ENCODE measurements at places on chromosomes 6 and 20. TPM values are rescaled to one million over a fixed set of nuclear protein-coding genes. Genes with fewer than 3 reads are reported as not detected.

The PRR18 gene
- total RNA-seq: not detected

The ATF6B gene
- total RNA-seq: 132 TPM

DNA sequence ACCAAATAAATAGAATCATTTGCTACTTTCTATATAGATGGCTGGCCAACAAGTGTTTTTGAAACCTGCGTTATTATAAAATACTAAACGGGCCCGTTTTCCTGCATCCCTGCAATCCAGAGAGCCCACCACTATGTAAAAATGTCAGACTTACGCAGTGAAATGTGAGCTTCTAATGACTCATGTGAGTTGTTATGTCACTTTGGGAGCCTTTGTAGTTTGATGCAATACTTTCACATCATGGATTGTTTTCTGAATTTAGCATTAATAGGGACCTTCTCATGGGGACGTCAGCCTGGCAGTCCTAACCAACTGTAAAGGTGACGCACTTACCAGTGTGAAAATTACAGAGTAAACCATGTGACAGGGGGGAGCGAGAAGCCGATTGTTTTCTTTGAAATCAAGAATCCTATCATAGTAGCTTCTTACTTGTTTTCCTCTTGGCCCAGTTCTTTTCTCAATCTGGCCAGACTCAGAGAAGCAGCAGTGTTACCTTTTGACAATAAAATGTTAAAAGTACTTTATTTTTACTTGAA lies 75.3 kb downstream of the SSR1 start:
- H3K36me3 ChIP-seq: no peaks in the 10 kb centered on the region
- H3K4me3 ChIP-seq: no peak overlapping the region

- H3K4me1 ChIP-seq: no peaks in the 10 kb centered on the region
- H3K36me3 ChIP-seq: no peaks in the 10 kb centered on the region
Measured at GRCh38 chr6:158543606-158544185, 16.2 kb upstream of the TMEM181 start.

- H3K4me3 ChIP-seq: no peak overlapping the region
- DNase-seq: no peak
- H3K36me3 ChIP-seq: no peaks in the 10 kb centered on the region
- H3K27me3 ChIP-seq: no peaks in the 10 kb centered on the region
- peaks cover 6% of the 10 kb centered on the region for H3K4me1 ChIP-seq
Measured at GRCh38 chr20:24138196-24138857, 149.7 kb upstream of the GGTLC1 start.

- no peaks in the 10 kb centered on the region for H3K4me1 ChIP-seq
- no peak overlapping the region for H3K27ac ChIP-seq
- DNase-seq: no peak
- no peak overlapping the region for H3K4me3 ChIP-seq
- H3K36me3 ChIP-seq: no peaks in the 10 kb centered on the region
- no peaks in the 10 kb centered on the region for H3K27me3 ChIP-seq
Measured at GRCh38 chr6:169905041-169905807, 153.8 kb downstream of the ERMARD start.

- no peaks in the 10 kb centered on the region for H3K27me3 ChIP-seq
- no peak overlapping the region for H3K4me3 ChIP-seq
- H3K27ac ChIP-seq: no peak overlapping the region
- no peak for DNase-seq
- no peaks in the 10 kb centered on the region for H3K36me3 ChIP-seq
Measured at GRCh38 chr6:156507656-156508055, 269.5 kb upstream of the ARID1B start.

- H3K4me3 ChIP-seq: no peak overlapping the region
- H3K4me1 ChIP-seq: no peaks in the 10 kb centered on the region
- H3K27ac ChIP-seq: no peak overlapping the region
- no peaks in the 10 kb centered on the region for H3K36me3 ChIP-seq
Measured at GRCh38 chr6:130457605-130458004, 91.8 kb downstream of the TMEM200A start.

- H3K36me3 ChIP-seq: no peaks in the 10 kb centered on the region
- DNase-seq: no peak
- no peaks in the 10 kb centered on the region for H3K27me3 ChIP-seq
- no peaks in the 10 kb centered on the region for H3K4me1 ChIP-seq
- no peak overlapping the region for H3K27ac ChIP-seq
- H3K4me3 ChIP-seq: no peak overlapping the region
Measured at GRCh38 chr6:4192173-4192572, 56.8 kb upstream of the ECI2 start.

DNA sequence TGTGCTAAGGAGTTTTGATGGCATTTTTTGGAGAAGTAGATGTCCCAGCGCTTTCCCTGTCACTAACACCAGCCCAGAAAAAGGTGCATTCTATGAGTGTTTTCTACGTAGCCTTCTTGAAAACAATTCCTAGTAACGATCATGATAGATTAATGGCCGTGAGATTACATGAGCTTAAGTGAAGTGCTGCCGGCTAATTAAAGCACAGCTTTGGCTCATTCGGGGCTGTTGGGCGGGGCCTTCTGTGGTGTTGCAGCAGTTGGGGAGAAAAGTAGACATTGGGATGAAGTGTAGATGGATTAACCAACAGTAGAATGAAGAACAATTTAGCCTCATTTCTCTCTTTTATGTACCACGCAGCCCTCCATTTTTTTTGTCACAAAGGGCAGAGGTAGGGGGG lies 20.8 kb upstream of the TRAF3IP2 start:
- no peaks in the 10 kb centered on the region for H3K36me3 ChIP-seq
- no peak overlapping the region for H3K4me3 ChIP-seq
- H3K4me1 ChIP-seq: no peaks in the 10 kb centered on the region
- DNase-seq: no peak

DNA sequence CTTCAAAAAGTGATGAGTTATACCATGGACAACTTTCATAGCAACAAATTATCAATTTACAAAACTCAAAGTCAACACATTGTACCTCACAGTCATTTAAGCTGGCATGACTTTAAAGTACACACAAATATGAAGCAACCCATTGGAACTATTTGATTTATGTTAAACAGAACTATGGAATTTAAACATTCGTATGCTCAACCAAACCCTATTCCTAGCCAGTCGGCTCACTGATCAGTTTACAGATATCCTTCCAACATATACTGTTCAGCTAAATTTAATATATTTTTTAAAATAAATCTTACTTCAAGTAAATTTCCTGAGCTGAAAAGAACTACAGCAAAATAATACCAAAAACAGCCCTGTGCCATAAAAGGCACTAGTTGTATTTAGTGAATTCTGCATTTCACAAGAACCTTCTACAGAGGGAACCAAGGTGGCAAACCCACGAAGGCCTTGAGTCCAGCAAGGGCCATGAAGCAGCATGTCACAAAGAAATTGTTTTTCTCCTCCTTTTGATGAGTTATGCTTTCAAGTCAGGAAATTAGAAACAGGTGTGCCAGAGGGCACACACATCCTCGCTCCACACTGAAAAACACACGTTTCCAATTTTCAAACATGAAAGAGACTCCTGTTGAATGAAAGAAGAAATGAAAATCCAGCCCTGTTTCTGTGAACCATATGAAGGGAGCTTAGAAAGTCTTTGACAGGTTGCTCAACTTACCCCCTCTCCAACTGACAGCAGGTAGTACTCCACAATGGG lies 122.8 kb downstream of the TASP1 start:
- H3K27me3 ChIP-seq: no peaks in the 10 kb centered on the region
- no peaks in the 10 kb centered on the region for H3K4me1 ChIP-seq
- H3K36me3 ChIP-seq: no peaks in the 10 kb centered on the region
- no peak overlapping the region for H3K4me3 ChIP-seq
- H3K27ac ChIP-seq: no peak overlapping the region

- H3K27ac ChIP-seq: no peak overlapping the region
- no peak for DNase-seq
- H3K4me3 ChIP-seq: no peak overlapping the region
- no peaks in the 10 kb centered on the region for H3K27me3 ChIP-seq
- no peaks in the 10 kb centered on the region for H3K4me1 ChIP-seq
Measured at GRCh38 chr6:100202417-100203194, 208.6 kb upstream of the MCHR2 start.

DNA sequence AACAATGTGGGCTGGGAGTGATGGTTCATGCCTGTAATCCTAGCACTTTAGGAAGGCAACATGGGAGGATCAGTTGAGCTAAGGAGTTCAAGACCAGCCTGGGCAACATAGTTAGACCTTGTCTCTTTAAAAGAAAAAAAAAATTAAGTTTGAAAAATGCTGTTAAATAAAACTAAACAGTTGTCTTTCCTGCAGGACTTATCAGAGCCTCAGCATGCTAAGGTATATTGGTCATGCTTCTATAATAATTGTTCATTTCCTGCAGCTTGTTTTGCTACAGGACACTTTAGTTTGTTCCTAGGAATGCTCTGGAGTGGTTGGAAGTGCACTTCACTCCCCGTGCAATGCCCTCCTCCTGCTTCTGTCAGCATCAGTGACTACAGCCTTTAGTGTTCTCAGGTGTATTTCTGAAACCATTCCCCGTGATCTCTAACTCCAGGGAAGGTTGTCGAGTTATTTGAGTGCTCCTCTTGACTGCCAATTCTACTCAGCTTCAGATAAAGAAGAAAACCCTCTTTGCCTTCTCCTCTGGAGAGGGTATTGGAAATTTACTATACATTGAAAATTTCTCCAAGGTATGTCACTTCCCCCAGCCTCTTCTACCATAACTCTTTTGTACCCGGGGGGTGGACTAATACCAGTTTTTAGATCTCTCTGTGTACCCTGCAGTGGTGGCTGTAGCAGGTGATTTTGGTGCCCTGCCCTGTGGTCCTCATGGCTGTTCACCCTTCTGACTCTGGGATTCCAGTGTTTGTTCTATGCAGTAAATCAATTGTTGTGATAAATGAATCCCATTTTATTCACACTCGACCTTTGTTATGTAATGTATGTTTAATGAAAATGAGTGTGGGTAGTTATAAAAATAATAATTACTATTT lies 33.8 kb downstream of the NHLRC1 start:
- no peak for DNase-seq
- no peak overlapping the region for H3K4me3 ChIP-seq
- H3K27me3 ChIP-seq: no peaks in the 10 kb centered on the region
- no peaks in the 10 kb centered on the region for H3K36me3 ChIP-seq

GRCh38 chr6:147361311-147361981 lies 147.0 kb upstream of the SAMD5 start:
- no peak overlapping the region for H3K4me3 ChIP-seq
- no peaks in the 10 kb centered on the region for H3K36me3 ChIP-seq
- H3K4me1 ChIP-seq: no peaks in the 10 kb centered on the region
- DNase-seq: no peak
- H3K27ac ChIP-seq: no peak overlapping the region
- no peaks in the 10 kb centered on the region for H3K27me3 ChIP-seq

- H3K4me3 ChIP-seq: no peak overlapping the region
- no peak for DNase-seq
- no peaks in the 10 kb centered on the region for H3K27me3 ChIP-seq
- H3K4me1 ChIP-seq: no peaks in the 10 kb centered on the region
- no peaks in the 10 kb centered on the region for H3K36me3 ChIP-seq
Measured at GRCh38 chr20:59121714-59122565, 41.7 kb upstream of the ZNF831 start.

- H3K27me3 ChIP-seq: no peaks in the 10 kb centered on the region
- no peaks in the 10 kb centered on the region for H3K4me1 ChIP-seq
- no peak overlapping the region for H3K27ac ChIP-seq
- no peak overlapping the region for H3K4me3 ChIP-seq
Measured at GRCh38 chr6:142886431-142887170, 58.4 kb downstream of the HIVEP2 start.
